ENCODE measurements at places on chromosomes 3 and 15.

DNA sequence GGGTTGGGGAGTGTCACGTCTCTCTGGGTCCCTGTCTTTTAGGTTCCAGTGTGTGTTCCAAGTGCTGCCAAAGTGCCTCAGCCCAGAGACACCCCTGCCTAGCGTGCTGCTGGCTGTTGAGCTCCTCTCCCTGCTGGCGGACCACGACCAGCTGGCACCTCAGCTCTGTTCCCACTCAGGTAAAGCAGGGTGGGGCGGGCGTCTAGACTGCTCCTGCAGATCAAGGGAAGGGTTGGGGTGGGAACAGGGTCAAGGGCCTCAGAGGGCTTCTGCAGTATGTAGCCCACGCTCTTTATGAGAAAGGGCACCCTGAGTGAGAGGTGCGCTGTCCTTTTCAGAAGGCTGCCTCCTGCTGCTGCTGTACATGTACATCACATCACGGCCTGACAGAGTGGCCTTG, 17.2 kb downstream of the ATRIP start:
- DNase-seq, result no peak

- DNase-seq, result peak; percentile 69
Measured at GRCh38 chr3:184016811-184017671, 643 bp downstream of the ABCC5 start.

GRCh38 chr3:194137506-194138474, 1.8 kb downstream of the HES1 start:
- DNase-seq, result peak; percentile 66

GRCh38 chr15:94057305-94057704, 174.1 kb upstream of the MCTP2 start:
- no peak for DNase-seq

DNA sequence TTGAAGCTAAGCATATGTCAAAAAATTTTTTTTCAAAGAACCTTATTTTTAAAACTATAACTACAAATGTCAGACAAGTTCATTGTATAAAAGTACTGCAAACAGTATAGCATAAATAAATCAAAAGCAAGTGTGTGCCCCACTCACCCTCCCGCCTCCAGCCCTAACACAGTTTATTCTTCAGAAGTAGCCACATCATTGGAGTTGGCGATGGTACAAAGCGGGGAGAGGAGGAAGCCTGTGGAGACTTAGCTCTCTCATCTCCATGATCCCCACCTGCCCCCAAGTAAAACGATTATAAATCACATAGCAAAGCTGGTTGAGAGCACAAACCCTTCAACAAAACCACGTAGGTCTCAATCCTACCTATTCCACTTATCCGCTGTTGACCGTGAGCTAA, 33.6 kb downstream of the FOXP1 start:
- DNase-seq, result no peak

DNA sequence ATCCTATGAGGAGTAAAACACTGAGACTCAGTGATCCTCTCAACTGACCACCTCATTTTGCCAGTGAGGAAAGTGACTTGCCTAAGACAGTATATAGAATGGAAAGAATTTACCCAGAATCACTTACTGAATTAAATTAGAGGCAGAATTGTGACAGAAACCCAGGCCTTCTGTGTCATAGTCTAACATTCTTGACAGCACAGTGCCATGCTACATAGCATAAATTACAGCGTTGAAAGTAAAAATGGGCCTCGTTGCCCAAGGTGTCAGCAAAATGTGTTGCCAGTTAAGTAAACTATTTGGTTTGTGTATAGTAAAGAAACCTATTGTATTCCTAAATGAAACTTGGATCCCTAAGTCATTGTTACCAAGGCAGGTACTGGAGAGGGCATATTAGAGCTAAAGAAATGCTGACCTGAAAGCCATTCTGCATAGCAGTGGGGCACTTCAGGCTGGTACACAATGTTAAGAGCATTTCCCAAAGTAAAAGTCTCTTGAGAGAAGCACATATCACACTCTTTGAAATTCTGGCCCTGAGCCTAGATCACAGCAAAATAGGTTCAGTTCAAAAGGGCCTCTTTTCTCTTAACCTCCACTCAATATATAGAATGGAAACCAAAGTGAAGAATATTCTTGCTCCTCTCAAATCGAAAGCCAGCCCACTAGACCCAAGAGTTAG, 53.8 kb downstream of the HMG20A start:
- DNase-seq, result no peak

- no peak for DNase-seq
Measured at GRCh38 chr3:154783061-154783460, 297.1 kb upstream of the MME start.

- no peak for DNase-seq
Measured at GRCh38 chr3:124084022-124084881, 92.3 kb upstream of the ROPN1 start.

DNA sequence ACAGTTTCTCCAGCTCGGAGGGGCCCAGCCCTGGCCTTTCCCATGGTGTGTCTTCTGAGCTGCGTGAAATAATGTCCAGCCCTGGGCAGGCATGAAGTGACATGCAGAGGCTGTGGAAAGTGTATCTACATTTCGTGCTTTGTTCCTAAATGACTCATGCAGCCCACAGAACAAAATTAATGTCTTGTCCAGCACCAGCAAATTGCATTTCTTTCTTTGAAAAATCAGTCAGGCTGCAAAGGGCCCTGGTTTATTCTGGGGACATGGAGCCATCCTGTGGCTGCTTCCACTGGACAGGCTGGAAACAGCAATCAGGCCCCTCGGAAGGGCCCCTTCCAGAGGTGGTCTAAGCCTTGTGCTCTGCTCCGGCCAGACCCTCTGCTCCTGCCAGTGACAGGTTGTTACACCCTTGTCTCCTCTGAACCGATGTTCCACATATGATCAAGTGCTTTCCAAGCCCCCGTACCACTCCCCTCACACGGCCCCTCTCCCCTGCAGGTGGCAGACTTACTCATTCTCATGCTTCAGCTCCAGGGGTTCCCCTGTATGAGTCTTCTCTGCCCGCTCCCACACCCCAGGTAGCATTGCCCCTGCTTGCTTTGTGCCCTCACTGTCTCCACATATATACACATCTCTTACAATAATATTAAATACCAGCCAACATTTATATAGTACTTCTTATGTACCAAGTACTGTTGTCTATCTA, 33.7 kb downstream of the CRYGS start:
- no peak for DNase-seq

- DNase-seq, result no peak
Measured at GRCh38 chr15:59976480-59977271, 27.4 kb upstream of the FOXB1 start.

DNA sequence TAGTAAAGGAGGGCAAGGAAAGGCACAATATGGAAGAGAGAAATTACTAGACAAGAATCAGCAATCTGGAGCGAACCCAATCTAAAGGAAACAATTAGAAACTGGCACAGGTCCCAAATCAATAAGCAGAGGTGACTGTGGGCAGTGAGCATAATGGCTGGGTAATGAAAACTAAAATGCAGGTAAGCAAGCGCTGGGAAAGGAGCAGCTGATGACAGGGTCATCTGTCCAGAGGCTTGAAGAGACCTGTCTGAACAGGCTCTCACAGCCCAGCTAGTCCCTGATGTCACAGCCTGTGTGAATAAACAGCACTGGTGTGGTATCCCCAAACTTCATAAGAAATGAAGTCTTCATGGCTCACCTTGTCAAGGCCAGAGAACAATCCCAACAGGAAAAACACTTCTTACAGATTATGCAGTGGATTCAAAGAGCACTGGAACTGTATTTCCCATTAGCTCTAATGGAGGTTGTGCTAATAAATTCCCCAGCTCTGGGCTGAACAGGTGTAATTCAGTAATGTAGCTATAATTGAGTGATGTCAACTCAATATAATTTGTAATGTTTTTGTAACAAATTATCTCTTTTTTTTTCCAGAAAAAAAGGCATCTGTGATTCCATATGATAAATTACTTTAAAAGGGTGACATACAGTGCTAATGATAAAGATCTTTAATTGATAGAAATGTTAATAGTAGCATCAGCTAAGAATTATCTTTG, 197.3 kb downstream of the FHIT start:
- DNase-seq, result no peak

DNA sequence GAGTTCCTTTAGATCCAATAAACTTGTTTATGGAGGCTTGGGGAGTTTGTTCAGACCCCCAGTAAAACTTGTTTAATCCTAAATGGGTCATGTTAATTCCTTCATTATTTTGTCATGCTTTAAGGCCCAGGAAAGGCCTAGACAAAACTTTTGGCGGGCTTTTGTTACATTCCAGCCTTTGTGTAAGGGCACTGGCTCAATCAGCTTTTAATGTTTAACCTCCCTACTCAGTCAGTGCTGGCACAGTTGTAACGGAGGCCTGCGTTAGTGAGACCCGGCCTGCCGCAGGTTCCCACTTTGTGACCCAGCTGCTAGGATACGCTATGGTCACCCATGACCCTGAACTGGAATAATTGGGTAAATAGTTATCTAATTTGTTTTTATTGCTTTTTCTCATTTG, 59.2 kb downstream of the OXSM start:
- no peak for DNase-seq

GRCh38 chr3:57992452-57993213, 15.6 kb upstream of the FLNB start:
- no peak for DNase-seq

DNA sequence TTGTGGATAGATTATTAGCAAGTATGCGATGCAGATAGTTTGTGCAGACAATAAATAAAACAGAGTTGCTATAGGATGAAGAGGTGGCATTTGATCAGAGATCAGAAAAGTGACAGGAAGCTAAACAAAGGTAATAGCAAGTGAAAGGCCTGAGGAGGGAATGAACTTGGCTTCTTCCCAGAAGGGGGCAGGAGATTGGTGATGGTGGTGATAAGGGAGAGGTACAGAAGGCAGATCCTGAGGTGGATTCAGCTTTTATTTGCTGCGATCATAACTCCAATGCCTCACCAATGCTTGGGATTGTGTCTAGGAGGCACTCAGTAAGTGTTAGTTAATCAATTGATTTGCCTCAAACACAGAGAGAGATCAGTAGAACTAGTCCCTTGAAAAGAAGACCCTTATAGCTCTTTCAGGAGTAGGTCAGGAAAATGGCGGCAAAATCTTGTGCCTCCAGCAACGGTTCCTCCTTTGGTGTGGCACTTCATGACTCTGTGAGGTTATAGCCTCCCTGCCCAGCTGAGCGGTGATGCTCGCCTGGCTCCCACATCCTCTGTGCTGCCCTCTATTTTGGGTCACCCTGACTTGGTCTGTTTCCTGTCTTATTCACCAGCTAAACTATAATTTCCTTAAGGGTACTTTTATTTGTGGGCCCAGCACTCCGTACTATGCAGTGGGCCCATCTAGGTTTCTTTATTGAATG, 37.5 kb downstream of the TGFBR2 start:
- DNase-seq, result no peak

DNA sequence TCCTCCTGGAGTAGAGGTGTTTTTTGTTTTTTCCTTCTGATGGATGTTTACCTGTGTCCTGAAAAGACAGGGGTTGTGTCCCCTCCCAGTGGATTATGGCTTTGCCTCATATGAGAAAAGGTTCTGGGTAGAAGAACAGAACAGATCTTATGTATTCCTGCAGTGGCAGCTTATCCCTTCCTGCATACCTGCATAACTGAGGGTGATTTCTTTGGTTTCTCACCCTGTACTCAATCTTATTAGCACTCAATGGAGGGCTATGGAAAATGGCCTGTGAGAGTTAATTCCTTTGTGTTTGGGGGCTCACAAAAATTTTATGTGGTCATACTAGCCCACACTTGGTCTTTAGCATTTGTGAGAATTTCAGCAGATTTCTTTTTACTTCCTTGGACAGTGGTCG, 482.0 kb upstream of the ONECUT1 start:
- no peak for DNase-seq

GRCh38 chr3:46353647-46354410, at the start of gene CCR2:
TSS of gene CCR2 (plus strand) at chr3:46354111. CDS start at chr3:46357528, 3,417 bp downstream.
- no peak for DNase-seq

- DNase-seq, result peak; percentile 36
Measured at GRCh38 chr3:11195721-11196332, 41.5 kb downstream of the HRH1 start.

- DNase-seq, result no peak
Measured at GRCh38 chr3:20130106-20130505, 55.9 kb downstream of the SGO1 start.

GRCh38 chr3:16430717-16431630, 82.5 kb downstream of the RFTN1 start:
- no peak for DNase-seq

GRCh38 chr3:126013751-126014156, 44.8 kb downstream of the ROPN1B start:
- peak; percentile 40 for DNase-seq

DNA sequence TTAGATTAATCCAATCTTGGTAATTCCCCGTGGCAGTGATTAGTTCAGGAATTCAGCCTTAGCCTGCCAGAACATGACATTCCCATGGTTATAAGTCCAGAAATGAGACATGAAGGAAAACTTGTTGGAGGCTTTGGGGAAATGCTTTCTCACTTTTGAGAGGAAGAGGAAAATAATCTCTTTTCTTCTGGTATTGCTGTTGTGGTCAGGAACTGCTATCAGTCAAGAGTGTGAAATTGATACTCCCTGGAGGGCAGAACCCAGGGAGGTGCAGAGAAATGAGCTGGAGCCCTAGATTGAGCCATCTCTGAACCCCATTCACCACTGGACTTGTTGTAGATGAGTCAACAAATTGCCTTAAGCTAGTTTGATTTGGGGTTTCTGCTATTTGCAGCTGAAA, 38.6 kb upstream of the APH1B start:
- DNase-seq, result no peak

- DNase-seq, result peak; percentile 66
Measured at GRCh38 chr15:55775316-55775715, 32.4 kb upstream of the PRTG start.

- DNase-seq, result no peak
Measured at GRCh38 chr3:76694063-76694462, 345.8 kb upstream of the ROBO2 start.

DNA sequence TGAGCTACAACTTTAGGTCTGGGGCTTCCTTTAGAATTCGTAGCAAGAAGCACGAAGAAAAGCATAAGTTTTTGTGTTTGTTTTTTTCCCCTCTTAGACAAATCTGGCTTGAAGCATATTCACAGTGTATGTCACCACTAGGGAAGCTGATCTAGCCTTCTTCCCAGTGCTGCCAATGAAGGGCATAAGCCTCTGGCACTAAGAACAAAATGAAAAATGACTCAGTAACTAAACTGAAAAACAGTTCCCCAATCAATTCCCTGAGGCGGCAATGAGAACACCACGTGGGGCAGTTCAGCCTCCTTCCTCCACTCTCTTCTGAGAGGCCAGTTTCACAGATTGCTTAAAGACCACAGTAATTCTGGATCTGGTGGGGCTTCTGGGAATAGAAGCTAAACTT, 338.1 kb downstream of the GAP43 start:
- DNase-seq, result no peak
